ENCODE measurements at places on chromosomes 1 and 21. TPM values are rescaled to one million over a fixed set of nuclear protein-coding genes. Genes with fewer than 3 reads are reported as not detected.

The SLC1A7 gene
- total RNA-seq = 0.04 TPM

The SCP2 gene
- 107 TPM for total RNA-seq

The CD1C gene
- total RNA-seq = not detected

The TTC22 gene
- total RNA-seq = not detected

The CFAP74 gene
- total RNA-seq = not detected

The SAMD11 gene
- 39.2 TPM for total RNA-seq

The CCDC185 gene
- not detected for total RNA-seq

The ETV3L gene
- not detected for total RNA-seq

DNA sequence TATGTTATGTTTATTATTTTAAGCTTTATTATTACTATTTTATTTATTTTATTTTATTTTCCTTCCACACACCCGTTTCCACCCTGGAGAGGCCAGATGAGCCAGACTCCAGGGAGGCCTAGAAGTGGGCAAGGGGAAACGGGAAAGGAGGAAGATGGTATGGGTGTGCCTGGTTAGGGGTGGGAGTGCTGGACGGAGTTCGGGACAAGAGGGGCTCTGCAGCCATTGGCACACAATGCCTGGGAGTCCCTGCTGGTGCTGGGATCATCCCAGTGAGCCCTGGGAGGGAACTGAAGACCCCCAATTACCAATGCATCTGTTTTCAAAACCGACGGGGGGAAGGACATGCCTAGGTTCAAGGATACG lies 468 bp upstream of the MX1 start:
- no peak for DNase-seq

DNA sequence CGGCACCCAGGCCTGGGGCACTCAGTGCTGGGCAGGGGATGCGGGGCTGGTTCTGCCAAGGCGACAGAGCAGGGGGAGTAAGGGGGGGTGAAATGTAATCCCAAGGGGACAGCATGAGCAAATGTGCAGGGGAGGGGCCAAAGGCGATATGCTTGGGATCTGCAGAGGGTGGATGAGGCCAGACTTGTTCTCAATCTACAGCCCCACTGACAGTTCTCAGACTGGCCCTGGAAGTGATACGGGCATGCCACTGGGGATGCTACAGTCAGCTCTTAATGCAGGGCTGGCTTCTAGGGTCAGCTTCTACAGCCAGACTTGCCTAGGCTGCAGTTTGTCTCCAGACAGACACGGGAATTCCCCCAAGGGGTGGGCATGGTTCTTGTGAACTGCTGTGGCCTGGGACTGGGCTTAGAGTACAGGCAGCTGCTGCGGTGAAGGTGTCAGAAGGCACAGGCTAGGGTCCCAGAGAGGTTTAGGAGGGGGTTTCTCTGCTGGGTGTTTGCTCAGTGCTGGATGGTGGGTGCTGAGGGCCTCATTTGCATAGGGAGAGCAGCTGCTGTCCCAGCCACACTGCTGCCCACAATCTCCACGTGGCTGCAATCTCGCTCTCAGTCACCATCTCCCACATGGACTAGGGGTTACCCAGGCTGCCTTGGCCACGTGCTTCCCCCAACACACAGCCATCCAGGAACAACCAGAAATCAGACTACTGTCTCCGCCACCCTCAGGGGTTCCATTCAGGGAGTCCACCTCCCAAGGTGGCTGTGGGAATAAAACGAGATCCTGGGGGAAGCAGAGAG lies 190.1 kb downstream of the HIVEP3 start:
- peak; percentile 89 for DNase-seq

- DNase-seq = no peak
These were observed 59.7 kb downstream of the FGGY start for GRCh38 chr1:59356627-59357026.

DNA sequence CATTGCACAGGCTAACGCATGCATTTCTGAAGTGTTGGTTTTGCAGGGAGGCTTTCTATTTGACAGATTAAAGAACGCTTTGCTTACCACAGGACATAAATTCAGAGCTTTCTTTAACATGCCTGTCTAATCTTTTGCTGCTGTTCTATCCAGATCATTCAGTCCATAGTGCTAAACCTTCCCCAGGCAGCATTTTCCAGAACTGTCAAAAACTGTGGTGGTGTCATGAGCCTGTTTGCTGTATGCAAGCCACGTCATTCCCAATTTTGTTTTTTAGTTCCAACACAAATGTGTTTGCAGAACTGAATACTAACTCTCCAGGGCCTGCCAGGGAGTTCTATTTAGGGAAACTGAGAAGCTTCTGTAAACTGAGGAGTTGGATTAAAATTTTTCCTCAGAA lies 390.5 kb upstream of the LYPLAL1 start:
- no peak for DNase-seq

DNA sequence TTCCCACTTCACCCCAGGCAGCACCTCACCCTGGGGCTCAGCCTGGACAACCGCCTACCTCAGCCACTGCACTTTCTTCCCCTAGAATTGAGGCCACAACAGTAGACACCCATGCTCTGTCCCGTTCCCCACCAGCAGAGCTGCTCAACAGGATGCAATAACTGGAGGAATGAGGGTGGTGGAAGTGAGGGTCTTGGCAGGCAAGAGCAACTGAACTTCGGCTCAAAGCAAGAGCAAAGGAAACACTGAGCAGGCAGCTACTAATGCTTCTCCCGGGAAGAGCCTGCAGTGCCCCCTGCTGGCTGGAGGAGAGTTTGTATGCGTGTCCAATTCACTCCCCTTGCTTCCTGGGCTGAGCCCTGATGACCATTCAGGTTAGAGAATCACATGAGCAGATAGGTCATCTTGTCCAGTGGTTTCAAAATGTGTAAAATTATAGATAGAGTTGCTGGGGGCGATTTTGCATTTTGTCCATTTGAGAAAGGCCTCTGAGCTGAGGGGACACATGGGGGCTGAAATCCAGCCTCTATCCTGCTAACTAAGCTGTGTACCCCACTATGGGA lies 13.9 kb downstream of the NT5C1A start:
- DNase-seq = peak; percentile 85

DNA sequence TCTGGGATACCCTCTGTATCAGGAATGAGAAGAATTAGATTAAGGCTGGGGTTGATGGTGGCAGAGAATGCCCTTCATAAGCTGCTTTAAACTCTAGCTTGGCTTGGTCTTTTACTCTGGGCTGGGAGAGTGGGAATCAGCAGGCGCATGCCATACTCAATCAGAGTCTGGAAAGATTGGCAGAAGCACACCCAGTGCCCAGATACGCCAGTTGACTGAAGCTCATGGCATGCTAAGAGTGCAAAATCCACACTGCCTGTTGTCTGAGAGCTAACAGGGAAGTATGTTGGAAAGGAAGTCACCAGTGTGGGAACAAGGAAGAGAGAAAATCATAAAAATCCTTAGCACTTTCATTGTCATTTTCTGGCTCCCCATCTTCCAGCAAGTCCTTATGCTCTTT lies 53.0 kb downstream of the HMCN1 start:
- no peak for DNase-seq

DNA sequence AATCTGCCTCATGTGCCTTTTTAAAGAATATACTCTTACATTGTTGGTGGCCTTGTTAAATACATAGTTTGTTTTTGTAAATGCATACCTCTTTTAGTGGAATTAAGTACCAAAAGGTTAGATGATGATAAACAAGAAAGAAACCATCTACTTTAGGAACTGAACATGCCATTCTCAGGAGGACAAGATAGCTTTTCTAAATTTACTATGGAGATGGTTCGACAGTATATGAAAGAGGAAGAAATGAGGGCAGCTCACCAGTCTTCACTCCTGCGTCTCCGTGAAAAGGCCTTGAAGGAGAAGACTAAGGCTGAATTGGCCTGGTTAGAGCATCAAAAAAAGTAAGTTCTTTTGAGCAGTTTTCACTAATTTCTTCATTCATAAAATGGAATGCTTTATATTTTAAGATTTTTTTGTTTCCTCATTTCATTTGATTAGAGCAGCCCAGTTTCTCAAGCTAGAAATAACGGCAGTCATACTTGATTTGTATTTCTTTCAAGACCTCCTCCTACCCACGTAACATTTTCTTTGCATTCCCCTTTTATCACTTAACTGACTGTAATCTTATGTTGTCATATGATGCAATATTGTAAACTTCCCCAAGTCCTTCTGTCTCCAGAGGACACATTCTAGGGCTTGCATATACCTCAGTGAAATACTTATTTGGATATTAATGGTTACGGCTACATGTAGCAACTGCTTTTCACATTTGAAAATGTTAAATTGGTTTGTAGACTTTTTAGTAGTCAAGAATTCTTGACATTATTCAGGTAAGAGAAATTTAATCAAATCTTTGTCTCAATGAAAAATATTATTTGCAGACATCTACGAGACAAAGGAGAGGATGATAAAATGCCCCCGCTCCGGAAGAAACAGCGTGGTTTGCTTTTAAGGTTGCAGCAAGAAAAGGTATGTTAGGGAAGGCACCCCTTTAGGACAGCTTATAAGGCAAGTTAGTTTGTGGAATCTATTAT lies 99.3 kb downstream of the CEP350 start:
- DNase-seq = no peak

GRCh38 chr1:12513181-12513580 lies 104.8 kb downstream of the DHRS3 start:
- no peak for DNase-seq

DNA sequence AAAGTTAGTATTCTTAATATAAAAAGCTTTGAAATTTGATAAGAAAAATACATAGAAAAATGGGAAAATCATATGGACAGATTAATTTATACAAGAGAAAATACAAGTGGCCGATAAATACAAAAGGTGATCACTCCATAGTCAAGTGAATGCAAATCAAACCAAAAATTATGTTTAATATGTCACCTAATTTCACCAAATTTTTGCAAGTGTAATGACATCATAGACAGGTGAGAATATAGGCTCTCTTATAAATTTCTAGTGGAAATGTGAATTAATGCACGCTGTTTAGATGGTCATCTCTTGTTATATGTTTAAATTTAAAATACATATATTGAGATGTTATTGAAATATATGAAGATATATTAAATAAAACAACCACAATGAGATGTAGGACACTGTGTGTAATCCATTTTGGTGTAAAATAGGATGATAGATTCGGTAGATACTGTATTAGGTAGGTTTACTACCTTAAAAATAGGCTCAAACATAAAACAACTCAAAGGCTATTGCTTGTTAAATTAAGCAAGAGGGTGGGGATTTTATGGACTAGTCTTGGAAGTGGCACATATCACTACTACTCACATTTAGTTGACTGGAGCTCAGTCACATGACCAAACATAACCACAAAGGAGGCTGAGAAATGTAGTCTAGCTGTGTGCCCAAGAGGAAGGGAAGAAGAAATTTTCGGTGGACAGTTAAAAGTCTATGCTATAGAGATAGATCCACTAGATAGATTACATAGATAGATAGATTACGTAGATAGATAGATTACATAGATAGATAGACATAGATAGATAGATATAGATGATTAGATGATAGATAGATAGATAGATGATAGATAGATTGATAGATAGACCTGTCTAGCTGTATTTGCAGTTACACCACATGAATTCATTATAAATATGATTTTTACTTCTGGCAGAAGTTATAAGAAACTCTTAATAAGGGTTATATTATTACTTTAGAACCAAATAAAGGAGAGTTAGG lies 9.2 kb downstream of the INSL5 start:
- DNase-seq = no peak

DNA sequence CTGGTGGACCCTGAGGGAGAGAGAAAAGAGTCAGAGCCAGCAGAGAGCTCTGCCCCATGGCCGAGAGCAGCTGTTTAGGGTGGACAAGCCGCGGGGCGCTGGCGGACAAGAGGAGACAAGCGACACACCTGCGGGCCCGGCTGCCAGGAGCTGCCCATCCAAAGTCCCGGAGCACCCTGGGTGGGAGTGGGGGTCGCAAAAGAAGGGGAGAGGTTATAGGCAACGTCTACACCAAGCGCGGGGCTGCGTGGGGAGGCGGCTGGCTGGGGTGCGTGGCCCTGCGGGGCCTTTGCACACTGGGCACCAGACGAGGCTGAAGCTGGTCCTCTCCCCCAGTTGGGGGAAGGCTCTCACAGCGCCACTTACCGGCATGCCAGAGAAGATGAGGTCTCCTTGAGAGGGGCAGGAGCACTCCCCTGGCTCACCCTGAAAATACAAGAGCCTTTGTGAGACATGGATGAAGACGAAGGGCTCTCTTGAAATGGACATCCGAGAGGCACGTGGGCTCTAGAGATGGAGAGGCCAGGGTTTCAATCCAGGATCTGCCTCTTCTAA lies 24.1 kb downstream of the COL16A1 start:
- DNase-seq = no peak
